ENCODE measurements at places on chromosomes 6 and 20. TPM values are rescaled to one million over a fixed set of nuclear protein-coding genes. Genes with fewer than 3 reads are reported as not detected.

GRCh38 chr6:34182751-34183531 is 37.1 kb upstream of the GRM4 start:
- DNase-seq, result no peak

GRCh38 chr6:149387779-149388512 is 12.1 kb upstream of the SUMO4 start:
- DNase-seq, result no peak

DNA sequence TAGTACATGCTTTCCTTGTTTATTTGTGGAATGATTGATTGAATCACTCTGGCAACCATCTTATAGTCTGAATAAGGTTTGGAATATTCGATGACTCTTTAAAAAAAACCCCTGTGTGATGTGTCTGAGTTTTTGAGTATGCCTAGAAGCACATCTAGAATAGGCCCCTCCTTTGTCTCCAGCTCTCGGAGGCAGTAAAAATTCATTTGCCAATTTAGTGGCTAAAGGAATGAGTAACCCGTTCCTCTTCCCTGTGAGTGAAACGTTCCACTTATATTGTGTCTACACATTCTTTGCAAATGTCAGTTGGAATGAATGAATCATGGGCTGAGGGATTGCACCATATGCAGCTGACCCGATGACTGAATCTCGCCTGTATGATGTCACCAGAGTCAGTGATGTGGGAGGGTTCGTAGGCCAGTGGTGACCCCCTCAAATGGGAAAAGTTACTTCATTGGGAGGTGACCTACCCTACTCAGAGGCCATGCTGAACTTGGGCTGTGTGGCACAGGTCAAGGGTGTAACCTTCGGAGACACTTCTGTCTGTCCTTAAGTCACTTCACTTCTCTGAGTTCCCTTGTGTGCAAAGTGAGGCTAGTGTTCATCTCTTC is 21.6 kb downstream of the MOCS3 start:
- DNase-seq, result no peak

DNA sequence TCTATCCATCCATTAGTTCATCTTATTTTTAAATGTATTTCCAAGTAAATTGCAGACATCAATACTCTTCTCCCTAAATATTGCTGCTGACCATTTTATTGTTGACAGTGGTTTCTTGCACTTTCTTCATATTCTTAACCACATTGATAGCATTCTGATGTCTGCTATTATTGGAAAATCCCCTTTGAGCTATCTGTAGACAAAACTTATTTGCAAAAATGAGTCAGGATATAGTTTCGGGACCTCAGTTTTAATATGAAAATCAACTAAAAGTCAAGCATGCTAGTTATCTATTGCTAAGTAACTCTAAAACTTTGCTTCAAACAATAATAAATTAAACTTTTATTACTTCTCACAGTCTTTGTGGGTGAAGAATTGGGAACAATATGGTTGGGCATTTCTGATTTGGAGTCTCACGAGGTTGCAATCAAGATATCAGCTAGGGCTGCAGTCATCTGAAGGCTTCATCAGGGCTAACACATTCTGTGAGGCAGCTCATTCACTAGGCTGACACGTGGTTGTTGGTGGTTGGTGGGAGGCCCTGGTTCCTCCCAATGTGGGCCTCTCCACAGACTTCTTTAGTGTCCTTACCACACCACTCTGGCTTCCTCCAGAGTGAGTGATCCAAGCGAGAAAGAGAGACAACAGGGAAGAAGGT is 32.7 kb downstream of the CD109 start:
- DNase-seq, result no peak

NMBR gene
- not detected for total RNA-seq

Measured in neural crest cell (in vitro differentiated cells).